ENCODE measurements at places on chromosomes 12 and 14.

GRCh38 chr14:32397861-32398640, 69.0 kb downstream of the AKAP6 start:
- no peak for DNase-seq

- DNase-seq, result no peak
Observed at GRCh38 chr12:93813972-93814821, 137.0 kb downstream of the CRADD start.

DNA sequence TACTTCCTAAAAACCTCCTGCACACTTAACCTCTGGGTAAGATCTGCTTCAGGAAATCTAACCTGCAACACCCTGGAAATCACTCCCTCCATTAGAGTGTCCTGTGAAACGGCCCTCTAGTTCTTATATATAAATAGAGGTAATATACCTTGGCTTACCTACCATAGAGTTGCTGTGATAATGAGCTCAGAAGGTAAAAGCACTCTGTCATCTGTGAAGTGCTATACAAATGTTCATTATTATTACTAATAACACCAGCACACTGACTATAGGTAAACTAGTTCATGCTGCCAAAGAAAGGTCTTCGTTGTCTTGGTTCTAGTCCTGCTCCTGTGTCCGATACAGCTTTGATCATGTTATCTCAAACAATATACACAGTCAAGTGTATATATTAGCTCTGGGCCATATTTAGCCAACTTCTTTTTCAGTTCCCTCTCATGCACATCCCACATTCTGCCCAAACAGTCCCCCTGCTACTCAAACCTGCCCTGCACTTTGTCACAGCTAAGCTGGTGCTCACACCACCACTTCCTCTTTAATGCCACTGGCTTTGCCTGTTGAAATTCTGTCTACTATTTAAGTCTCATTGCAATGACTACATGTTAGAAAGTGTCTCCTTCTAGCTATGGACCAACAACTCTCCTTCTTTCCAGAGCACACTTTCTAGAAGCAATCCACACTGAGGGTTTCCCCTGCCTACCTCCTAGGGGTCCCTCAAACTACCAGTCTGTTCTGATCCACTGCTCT, 5.1 kb downstream of the E2F7 start:
- DNase-seq, result no peak

GRCh38 chr14:93997916-93998870, 1.1 kb downstream of the CCDC197 start:
- DNase-seq, result no peak

DNA sequence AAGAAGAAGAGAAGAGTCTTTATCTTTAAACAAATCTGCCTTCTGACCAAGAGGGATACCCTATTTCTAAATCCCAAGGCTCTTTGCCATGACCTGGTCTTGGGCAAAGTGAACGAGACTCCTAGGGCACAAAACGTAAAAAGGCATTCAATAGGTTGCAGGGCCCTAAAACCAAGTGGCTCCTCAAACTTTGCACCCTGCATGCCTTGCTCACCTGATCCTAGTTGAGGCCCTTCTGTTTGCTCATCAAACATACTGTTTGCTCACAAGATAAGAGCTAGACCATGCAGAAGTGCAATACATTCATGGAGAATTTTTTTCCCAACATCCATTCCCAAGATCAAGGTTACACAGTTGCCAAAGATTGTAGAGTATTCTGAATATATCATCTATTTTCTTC, 7.9 kb upstream of the PRH1 start:
- DNase-seq, result no peak

- no peak for DNase-seq
Observed at GRCh38 chr14:38248321-38249028, 7.4 kb downstream of the CLEC14A start.

GRCh38 chr12:563787-564298, 99.4 kb downstream of the NINJ2 start:
- DNase-seq, result no peak

DNA sequence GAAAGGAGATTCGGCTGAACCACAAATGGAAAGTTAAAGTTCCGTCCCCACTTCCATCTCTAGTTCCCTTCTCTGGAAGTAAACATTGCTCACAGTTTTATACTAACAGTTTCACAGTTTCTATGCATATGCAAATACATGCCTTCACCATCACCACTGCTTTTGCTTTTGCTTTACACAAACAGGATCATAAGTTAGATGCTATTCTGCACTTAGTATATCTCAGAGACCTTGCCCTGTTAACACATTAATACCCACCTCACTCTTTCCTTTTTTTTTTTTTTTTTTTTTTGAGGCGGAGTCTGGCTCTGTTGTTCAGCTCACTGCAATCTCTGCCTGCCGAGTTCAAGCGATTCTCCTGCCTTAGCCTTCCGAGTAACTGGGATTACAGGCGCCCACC, 890 bp downstream of the TEP1 start:
- no peak for DNase-seq

DNA sequence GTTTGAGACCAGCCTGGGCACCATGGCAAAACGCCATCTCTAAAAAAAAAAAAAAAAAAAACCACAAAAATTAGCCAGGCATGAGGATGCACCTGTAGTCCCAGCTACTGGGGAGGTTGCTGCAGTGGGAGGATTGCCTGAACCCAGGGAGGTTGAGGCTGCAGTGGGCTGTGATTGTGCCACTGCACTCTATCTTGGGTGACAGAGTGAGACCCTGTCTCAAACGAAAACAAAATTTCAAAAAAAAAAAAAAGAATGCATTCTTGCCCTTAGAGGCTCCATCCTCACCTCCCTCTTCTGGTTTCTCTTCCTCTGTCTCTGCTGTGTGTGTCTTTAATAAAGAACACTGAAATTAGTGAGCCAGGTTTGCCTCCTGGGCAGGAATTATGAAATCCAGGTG, 107.8 kb downstream of the VCPKMT start:
- DNase-seq, result no peak

DNA sequence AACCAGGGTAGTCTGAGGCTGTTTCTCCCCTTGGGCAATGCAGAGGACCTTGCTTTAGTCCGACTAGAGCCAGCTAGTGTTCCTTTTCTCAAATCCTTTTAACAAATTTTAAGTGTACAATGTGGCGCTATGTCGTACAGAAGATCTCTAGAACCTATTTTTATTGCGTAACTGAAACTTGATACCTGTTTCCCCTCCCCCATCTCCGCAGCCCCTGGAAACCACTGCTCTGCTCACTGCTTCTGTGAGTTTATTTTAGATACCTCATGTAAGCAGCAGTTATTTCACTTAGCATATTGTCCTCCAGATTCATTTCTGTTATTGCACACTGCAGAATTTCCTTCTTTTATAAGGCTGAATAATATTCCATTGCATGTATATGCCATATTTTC, 1092.3 kb downstream of the AACS start:
- no peak for DNase-seq

GRCh38 chr14:81455390-81455789, 55.3 kb upstream of the STON2 start:
- no peak for DNase-seq

DNA sequence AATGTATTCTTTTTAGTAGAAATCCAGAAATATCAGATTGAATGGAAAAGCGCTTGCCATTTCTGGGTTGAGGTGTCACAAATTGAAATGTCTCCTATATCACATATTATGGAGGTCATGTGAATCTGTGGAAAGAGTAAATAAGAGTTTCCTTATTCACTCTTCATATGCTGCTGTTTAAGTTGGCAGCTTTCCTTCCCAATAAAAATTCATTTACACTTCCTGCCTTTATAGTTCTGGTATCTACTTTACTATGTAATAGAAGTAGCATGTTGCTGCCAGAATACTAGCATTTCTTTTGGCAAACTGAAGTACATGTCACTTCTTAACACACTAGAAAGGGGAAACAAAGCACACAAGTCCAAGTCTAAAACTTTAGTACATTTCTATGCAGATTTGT, 60.8 kb downstream of the SDR9C7 start:
- DNase-seq, result no peak

GRCh38 chr14:29608861-29609260, 318.8 kb downstream of the PRKD1 start:
- no peak for DNase-seq

DNA sequence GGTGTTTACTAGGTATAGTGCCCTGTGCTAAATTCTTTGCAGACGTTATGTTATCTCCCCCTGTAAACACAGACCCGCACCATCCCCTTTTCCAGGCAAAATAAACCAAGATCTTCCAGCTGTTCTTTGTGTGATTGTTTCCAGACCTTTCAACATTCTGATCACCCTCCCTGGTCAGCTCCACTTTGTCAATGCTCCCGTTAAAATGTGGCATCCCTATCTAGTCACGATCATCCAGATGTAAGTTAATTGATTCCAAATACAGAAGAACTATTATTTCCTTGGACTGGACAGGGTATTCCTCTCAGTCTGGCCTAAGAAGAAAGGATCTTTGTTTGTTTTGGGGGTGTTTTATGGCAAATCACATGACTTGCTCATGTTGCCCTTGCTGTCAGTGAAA, 127.6 kb upstream of the ARID2 start:
- DNase-seq, result no peak

DNA sequence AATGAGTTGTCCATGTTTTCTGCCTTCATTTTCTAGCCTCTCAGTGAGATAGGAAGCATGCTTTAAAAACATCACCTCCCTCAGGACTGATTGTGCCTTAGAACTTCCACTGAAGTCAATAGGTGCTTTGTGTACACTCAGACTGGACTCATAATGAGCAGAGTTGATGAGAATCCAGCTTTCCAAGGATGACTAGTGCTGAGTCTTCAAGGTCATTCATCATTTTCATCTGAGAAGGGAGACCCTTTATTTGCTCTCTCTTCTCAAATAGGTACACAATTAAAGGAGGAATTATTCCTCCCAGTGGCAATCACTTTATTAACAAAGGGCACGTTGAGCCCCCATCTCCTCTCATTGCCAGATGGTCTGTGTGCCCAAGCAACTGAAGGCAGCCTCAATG, 210.9 kb upstream of the PRKD1 start:
- DNase-seq, result no peak

GRCh38 chr12:89187507-89187906, 164.8 kb downstream of the DUSP6 start:
- DNase-seq, result no peak

DNA sequence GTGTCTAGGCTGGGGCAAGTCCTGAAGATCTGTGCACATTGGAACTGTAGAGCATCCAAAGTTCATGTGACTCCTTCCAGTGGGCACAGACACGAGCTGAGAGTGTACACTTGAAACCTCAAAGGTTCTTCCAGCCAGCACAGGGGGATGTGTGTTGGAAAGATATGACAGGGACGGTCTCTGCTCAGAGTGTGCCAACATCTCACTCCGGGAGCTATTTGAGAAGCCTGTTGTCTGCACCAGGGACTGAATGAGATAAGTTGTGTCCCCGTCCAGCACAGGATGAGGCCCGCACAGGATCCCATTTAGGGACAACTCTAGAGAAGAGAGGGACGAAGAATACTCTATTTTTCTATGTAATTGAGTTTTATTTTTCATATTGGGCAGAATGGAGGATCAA, 136.3 kb downstream of the SNAPC1 start:
- DNase-seq, result no peak

DNA sequence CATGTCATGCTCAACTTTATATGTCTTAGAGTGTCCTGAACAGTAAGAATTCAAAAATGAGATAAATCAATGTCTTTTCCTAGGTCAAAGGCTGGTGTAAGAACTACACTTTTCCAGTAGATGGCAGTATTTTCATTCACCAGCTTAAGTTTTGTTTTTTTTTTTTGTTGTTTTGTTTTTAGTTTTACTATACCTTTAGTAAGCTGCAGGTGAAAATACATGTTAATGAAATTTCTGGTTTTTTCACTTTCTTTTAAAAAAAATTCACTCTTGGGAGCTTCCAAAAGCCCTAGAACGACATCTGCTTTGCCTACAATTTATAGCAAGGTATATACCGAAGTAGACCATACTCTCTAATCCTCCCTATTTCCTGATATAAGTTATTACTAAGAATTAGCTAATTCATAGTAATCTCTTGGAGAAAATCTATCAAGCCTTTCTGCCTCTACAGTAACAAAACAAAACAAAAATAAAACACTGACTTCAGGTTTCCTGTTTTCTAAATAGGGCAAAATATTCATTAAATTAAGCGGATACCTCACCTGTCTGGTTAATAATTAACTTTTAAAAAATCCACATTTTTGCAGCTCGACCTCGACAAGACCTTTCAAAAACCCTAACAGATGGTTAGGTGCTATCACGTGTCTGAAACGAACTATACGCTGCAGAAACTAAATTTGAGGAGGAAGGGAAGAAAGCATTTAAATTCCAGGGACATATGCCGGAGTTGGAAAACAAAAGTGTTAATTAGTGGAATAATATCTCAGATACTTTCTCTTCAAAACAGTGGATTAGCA, 2.7 kb upstream of the SAMD4A start:
- peak; percentile 82 for DNase-seq

DNA sequence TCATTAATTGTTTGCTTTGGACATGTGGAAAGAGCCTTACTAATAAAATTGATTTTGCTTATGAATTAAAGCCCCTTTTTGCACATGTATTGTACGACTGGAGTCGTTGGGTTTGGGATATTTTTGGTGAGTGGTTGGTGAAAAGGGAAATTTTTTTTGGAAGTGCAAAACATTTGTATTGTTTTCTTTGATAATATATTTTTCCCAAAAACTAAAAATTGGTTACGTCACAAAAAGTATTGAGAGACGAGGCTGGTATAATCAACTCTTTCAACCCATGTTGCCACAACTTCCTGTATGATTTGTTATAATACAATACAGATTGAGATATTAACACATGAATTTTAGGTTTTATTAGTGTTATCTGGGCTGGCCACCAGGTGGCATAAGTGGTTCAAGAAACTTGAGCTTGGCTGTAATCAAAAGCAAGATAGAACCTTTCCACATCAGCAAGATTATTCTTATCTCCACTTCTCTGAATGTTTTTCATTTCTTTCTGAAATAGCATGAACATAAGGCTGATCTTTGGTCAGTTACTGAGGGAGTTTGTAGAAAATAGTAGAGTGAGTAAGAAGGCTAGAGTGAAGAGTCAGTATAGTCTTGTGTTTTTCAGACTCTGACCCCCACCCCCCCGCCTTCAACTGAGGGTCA, 8.7 kb downstream of the NGDN start:
- DNase-seq, result no peak

DNA sequence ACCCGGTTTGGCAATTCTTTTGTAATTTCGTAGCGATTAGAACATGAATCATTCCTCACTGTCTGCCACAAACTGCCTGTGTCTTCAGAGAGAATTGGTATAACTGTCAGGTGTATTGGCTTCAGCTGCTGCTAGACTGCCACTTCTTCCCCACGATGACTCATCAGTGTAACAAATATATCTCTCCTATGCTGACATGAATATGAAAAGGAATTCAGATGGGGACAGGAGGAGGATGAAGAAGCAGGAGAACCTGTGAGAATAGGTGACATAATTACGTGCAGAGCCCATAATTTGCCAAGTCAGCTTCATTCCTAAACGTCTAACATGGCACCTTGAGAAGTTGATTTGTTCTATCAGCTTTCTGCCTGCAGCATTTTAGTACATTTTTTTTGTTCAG, 64.9 kb downstream of the FRMD6 start:
- no peak for DNase-seq

DNA sequence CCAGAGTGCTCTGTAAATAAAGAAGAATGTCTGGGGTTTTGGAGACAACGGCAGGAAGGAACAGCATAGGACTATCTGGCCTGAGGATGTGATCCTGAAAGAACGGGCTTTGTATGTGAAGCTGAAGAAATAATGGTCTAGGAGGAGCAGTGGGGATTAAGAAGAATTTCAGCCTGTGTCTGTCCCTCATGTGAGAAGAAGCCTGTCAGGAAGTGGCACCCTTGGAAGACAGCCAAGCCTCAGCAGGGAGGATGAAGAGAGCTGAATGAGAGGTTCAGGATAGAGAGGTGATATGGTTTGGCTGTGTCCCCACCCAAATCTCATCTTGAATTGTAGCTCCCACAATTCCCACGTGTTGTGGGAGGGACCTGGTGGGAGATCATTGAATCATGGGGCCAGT, 56.9 kb upstream of the TCL1A start:
- DNase-seq, result peak; percentile 60

- peak; percentile 54 for DNase-seq
Observed at GRCh38 chr12:121765573-121765972, 27.9 kb downstream of the RHOF start.
